ENCODE measurements at places on chromosomes 3 and 15. TPM values are rescaled to one million over a fixed set of nuclear protein-coding genes. Genes with fewer than 3 reads are reported as not detected.
A peak's percentile ranks its signal among the peaks of the same experiment; 100 is the strongest.

DNA sequence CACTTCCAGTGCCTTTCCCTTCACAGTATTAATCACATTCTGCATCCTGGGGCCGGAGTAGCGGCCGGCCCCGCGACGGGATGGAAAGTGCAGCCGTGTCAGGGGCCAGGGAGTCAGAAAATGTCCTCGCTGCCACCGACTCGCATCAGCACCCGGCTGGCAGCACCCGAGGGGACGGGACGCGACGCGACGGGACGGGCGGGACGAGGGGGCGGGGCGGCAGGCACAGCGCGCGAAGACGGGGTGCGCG lies 353 bp downstream of the ATG3 start:
- DNase-seq = no peak

DNA sequence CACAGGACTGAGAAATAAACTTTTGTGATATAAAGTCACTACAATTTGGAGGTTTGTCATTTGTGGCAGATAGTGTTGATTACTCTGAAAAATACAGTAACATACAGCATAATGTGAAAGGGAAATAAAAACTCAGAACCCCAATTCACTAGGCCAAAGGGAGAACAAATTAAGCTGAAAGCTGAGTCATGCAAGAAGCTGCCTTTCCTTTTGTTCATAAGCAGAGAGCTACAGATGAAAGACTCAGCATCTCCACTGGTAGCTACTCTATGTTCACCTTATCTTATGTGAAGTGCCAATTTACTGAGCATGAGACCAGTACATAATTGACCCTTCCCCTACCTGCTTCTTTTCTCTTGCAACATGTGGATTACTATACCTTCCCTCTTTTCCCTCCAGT lies 19.3 kb upstream of the SLTM start:
- DNase-seq = no peak

- DNase-seq = no peak
Observed at GRCh38 chr3:134533493-134533892, 47.6 kb downstream of the CEP63 start.

ACTRT3 gene
- total RNA-seq = 1.6 TPM

GP9 gene
- not detected for total RNA-seq

PRTG gene
- 1.4 TPM for total RNA-seq

RBPMS2 gene
- 41.3 TPM for total RNA-seq

CAPN3 gene
- total RNA-seq = 8.1 TPM

SH3GL3 gene
- total RNA-seq = not detected

DNA sequence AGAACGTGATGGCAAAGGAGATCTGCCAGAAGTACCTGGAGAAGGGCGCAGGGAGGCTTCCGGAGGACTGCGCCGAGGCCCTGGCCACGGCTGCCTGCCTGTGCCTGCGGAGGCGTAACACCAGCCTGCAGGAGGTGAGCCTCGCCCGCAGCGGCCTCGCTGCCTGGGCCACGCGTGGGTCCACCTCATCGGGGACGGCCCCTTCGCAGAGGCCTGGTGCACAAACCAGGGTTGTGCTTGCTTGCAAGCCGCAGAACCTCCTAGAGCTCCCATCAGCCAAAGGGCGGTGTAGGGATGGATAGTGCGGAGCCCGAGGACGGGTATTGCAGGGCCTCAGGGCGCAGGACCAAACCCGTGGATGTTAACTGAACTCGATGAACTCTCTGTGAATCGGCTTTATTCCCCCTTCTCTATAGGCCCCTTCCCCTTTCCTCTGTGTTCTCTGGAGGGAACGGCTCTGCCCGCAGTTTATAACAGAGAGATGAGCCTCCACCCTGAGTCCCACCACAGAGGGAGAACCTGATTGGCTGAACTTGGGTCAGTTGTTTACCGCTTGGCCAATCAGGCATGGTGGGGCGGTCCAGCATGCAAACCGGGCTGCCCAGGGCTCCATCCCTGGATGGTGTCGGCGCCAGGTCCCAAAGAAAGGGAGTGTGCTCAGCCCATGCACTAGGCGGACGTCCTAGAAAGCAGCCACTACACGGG lies 13.6 kb upstream of the TATDN2 start:
- no peak for DNase-seq

TRPM1 gene
- total RNA-seq = not detected

- no peak for DNase-seq
Observed at GRCh38 chr3:37742574-37743212, 119.0 kb upstream of the CTDSPL start.

SLC9C1 gene
- total RNA-seq = 0.46 TPM

GRCh38 chr3:17473761-17474160 lies 268.7 kb downstream of the TBC1D5 start:
- DNase-seq = no peak

OR5K3 gene
- not detected for total RNA-seq

XPC gene
- total RNA-seq = 33.3 TPM

- DNase-seq = peak; percentile 15
Observed at GRCh38 chr3:188507244-188507720, 353.3 kb downstream of the LPP start.

DNA sequence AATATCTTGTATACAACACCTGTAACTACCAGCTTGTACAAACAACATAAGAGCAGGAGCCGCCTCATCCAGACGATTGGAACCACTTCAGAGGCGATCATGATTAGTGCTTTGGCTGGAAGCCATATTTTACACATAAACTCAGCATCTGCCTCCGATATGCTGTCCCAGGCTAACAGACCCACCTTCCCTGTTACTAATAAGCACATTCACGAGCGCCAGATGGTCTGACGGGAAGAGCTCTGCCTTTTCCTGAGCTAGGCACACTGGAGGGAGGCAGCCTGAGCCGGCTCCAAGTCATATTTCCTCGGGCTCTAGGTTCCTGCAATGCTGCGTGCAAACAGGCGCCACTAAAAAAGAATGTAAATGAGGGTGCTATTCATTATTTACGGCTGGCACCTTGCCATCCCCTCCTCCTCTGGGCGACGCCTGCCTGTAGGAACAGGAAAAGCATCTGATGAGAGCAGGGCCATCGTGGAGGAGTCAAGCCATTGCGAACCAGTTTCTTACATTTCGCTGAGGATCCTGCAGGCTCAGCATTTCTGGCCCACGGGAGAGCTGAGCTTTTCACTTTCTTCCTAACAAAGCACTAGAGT lies 98.2 kb downstream of the ANXA2 start:
- DNase-seq = no peak

GRCh38 chr3:124142389-124142970 lies 150.6 kb upstream of the ROPN1 start:
- no peak for DNase-seq

- peak; percentile 78 for DNase-seq
Observed at GRCh38 chr3:182760576-182761164, 32.6 kb upstream of the ATP11B start.

ZNF80 gene
- 0.17 TPM for total RNA-seq

ZIC4 gene
- 0.20 TPM for total RNA-seq

QRICH1 gene
- 83.9 TPM for total RNA-seq

CCDC80 gene
- total RNA-seq = 67.8 TPM

DNA sequence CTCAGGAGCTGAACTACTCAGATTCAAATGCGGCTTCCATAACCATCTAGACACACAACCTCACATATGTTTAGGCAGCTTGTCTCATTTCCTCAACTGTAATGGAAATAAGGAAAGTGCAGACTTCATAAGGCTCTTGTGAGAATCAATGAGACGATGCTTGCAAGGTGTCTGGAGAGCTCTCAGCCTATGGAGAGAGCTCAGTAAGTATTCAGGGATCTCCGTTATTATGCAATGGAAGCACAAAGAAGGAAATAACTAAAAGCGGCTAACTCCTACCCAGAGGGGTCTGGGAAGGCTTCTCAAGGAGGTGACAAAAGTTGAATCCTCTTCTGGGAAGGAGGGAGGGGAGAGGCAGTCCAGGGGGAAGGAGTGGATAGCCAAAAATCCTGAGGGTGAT lies 50.1 kb upstream of the LIPC start:
- no peak for DNase-seq

ACKR4 gene
- 4.2 TPM for total RNA-seq

GRCh38 chr3:157103280-157103679 lies 56.7 kb downstream of the CCNL1 start:
- no peak for DNase-seq

DNA sequence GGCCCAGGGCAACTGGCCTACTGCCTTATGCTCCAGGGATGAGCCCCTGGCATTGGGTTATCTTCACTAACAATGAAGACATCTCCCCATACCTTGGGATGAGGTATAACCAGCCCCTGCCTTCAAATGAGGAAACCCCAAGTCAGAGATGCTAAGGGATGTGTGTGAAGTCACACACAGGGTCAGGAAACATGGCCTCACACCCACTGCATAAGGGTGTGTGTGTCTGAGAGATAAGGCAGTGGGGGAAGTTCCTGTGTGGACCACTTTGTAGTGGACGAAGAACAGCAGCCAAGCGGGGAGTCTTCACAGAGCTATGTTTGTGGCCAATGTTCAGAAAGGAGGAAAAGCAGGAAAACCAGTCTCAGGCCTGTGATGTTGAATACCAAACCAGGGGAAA lies 10.5 kb downstream of the ELP6 start:
- no peak for DNase-seq

DNA sequence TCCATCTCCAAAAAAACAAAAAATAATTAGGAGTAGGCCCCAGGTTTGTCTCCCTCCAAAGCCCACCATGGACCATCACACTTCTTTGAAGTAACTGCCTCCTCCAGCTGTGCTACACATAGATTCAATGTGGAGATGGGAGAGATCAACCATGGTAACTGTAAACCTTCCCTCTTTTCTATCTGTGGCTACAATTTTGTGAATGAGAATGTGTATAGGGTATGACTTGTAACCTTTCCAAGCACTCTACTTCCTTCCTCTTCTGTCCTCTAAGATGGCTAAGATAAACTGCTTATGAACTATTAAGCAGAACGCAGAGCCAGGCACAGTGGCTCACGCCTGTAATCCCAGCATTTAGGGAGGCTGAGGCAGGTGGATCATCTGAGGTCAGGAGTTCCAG lies 55.5 kb upstream of the ATP11B start:
- no peak for DNase-seq

- no peak for DNase-seq
Observed at GRCh38 chr3:112653881-112654300, 12.9 kb upstream of the CCDC80 start.

DNA sequence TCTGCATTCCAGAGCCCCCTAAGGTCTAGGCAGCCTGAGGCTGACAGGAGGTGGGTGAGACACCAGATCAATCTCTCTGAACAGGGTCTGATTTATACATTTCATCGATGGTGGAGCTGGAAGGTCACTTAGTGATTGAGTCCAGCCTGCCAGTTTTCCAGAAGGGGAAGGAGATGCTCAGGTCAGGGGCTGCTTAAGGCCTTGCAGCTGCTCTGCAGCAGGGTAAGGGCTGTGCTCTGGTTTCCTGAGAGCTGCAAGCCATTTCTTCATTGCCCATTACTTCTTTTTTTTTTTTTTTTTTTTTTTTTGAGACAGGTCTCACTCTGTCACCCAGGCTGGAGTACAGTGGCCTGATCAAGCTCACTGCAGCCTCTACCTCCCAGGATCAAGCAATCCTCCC lies 10.7 kb downstream of the TADA3 start:
- no peak for DNase-seq

GRCh38 chr3:159854500-159855124 lies 134.0 kb upstream of the IL12A start:
- no peak for DNase-seq

GRCh38 chr3:57152151-57153143 lies 12.7 kb downstream of the IL17RD start:
- no peak for DNase-seq

GOLGA8M gene
- total RNA-seq = 2.8 TPM

DNA sequence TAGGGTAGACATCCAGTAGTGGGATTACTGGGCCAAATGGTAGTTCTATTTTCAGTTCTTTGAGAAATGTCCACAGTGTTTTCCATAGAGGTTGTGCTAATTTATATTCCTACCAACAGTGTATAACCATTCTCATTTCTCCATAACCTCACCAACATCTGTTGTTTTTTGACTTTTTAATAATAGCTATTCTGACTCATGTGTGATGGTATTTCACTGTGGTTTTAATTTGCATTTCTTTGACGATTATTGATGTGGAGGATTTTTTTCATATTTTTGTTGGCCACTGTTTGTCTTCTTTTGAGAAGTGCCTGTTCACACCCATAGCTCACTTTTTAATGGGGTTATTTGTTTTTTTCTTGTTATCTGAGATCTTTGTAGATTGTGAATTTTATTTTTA lies 125.2 kb downstream of the CFAP20DC start:
- DNase-seq = no peak

LRRIQ4 gene
- not detected for total RNA-seq

NTRK3 gene
- total RNA-seq = 1.6 TPM

SIDT1 gene
- total RNA-seq = 16.8 TPM

- DNase-seq = no peak
Observed at GRCh38 chr3:126313166-126313565, 44.0 kb downstream of the KLF15 start.

DNA sequence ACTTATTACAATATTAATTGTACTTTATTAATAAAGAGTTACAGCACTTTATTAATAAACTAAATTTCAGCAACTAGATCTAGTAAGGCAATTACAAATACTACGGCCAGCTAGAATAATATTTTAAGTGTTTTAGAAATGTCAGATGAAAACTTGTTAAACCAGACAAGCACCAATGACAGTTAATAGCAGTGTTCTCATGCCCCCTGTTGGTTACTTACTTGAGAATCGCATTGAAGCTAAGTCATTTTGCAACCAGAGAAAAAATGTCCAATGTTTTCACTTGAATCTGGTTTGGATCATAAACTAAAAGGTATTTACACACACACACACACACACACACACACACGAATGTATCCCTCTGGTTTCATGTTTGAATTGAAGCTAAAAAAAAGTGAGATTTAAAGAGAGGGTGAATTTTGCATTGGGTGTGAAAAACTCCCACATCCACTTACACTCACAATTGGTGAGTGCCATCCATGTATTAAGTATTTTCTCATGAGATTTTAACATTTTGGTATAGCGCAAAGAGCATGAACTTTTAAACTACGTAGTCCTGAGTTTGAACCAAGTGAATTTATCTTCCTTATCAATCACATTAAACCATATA lies 347.7 kb downstream of the ZBBX start:
- no peak for DNase-seq

GABRA5 gene
- 0.12 TPM for total RNA-seq

CTXN2 gene
- 0.06 TPM for total RNA-seq

GRCh38 chr15:68183616-68184315 lies 21.4 kb downstream of the CALML4 start:
- no peak for DNase-seq

- no peak for DNase-seq
Observed at GRCh38 chr3:166606988-166607387, 769.8 kb upstream of the BCHE start.

JMJD7 gene
- 21.0 TPM for total RNA-seq

Data from mucosa of gallbladder (tissue), 1 donor.